ENCODE measurements at places on chromosomes 16 and 17.

GRCh38 chr16:52389045-52389444 lies 157.9 kb downstream of the TOX3 start:
- DNase-seq, result no peak

DNA sequence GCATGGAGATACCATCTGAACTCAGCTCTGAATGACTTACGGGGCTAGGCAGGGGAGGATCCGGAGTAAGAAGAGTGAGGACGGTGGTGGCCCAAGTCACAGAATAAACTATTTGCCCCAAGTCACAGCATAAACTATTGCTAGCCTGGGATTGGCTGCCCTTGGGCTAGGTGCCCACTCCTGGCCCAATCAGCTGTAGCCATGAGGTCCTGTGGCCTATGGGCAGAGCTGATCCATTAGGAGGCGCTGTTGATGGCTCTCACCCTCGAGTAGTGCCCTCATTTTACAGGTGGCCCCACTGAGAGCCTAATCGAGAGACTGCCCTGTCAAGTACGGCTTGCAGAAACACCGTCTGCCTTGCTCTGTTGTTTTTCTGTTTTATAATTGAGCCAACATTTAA lies 62.3 kb upstream of the ZNF423 start:
- DNase-seq, result no peak

DNA sequence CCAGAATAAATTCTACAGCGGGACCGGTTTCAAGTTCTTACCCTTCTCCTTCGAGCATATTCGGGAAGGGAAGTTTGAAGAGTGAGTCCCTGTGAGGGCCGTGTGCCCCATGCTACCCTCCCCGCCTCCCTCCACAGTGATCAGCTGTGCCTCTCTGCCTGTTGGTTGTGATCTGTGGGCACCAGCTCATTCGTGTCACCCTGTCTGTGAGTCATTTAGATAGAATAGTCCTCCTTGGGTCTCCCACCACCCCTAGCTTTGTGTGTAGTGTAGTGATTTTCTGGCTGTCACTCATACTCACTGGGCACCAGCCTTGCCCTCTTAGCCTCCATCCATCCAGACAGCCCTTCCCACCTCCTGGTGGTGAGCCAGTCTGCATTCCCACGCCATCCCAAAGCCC lies 15.0 kb upstream of the NAGLU start:
- DNase-seq, result no peak

DNA sequence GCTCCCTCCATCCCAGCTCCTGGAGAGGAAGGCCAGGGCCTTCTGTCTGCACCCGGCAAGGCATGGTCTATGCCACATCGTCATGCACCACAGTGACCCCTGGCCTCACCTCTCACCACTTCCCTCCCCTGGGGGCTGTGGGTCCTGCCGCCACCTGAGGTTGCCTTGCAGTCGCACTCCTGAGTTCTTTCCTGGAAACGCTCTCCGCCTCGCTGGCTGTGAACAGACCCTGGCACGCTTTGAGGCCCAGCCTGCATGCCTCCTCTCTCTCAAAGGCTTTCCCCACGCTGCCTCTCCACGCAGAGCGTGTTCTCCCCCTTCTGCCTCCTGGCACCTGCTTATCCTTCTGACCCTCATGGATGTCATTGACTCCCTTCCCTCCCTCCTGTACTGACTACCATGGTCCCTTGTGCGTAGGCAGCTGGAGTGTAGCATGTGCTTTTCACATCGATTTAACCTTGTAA lies 45.4 kb downstream of the SEC14L1 start:
- no peak for DNase-seq

GRCh38 chr16:68149596-68149995 lies 64.4 kb downstream of the NFATC3 start:
- DNase-seq, result no peak

- no peak for DNase-seq
Measured at GRCh38 chr16:86946396-86946795, 368.0 kb downstream of the FOXL1 start.

DNA sequence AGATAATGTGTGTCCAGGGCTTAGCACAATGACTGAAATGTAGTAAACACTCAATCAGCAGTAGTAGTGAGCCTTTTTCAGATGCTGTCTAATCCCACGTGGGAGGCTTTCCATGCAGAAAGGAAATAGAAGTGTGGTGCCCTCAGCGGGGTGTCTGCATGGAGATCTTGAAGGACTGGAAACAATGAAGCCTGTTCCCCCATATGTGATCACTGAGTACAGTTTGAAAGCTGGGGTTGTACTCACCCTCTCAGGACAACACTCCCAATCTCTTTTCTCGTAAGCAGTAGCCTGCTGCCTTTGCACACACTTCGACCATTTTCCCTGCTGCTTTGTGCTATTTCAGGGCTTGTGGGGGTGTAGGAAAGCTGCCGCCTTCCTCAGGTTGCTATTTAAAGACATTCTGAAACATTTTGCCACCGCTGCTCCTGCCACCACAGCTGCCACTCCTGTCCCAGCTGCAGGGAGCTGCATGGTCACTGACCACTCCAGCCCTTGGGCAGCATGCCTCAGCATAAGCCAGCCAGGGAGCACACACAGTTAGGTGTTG lies 40.6 kb upstream of the HAS3 start:
- no peak for DNase-seq

GRCh38 chr16:67396159-67397035 lies 3.1 kb upstream of the TPPP3 start:
- DNase-seq, result no peak

GRCh38 chr16:46614006-46614405 lies 7.2 kb downstream of the SHCBP1 start:
- no peak for DNase-seq

- DNase-seq, result no peak
Measured at GRCh38 chr16:18841833-18842525, 40.6 kb upstream of the ARL6IP1 start.

DNA sequence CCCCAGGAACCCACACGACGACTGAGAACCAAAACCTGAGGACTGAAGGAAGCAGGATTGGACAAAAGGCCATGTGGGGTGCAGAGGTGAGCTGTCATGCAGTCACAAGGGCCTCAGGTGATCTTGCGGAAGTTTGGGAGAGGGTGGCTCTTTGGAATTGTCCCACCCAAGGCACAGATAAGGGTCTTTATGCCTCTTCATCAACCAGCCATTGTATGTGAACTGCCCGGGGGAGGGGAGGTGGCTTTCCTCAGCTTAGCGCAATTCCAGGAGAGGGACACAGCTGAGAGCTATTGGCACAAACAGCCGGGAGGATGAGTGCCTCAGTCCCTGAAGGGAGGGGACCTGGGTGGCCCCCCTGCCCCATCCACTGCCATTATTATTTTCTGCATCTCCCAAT lies 55.1 kb upstream of the PHOSPHO1 start:
- DNase-seq, result no peak

DNA sequence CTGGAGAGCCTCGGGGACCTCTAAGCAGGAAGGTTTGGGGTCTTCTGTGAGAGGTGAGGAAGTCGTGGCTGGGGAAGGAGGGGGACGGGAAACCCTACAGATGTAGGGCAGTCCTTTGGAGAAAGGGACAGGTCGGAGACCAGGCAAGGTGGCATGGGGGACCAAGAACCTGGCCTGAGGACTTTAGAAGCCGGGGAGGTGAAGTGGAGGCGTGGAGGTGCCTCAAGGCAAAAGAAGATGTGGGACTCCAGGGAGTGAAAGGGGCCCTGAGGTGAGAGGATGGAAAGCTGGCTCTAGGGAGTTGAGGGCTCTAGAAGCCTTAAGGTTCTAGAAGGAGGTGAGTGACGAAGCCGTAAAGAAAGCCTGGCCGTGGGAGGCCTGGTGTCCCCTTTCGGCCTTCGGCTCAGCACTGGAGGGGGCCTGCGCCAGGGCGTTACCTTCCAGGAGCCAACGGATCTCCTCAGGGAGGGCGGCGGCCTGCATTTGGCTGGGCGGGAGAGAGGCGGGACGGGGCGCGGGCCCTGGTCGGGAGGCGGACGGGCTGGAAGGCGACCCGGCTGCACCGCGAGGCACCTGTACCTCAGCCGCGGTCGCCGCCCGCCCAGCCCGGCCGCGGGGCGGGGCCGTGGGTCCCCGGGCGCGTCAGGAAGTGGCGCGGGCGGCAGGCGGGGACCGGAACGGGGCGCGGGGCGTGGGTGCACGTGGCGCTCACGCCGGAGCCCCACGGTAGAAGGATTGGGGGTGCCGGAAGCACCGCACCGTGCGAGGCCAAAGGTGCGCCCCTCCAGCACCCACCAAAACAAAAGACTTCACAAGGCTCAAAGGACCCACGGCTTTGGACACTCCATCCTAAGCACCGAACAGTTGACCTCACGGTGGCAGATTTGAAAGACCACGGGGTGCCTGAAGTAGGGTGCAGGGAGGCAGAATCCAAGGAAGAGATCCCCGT lies at the start of gene SKAP1:
TSS of gene SKAP1 (minus strand) at position 577 of the 949 bp plus-strand sequence.
- DNase-seq, result peak; percentile 62

DNA sequence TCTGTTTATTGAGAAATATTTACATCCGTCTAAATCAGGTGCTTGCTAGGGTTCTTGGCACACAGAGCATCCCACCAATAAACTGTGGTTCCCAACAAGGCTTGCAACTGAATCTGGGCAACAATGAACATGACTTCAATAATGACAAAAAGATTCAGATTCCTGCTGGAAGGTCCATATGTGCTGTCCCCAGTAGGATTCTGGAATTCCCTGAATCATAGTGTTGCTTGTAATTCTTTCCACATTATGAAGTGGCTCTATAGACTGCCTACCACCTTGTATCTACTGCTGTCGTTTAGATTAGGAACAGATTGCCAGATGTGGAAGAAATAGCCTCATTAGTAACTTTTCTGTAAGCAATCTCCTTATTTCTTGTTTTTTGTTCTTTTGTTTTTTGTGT lies 265.9 kb downstream of the WWOX start:
- DNase-seq, result no peak

Data from stimulated activated CD4-positive, alpha-beta T cell treated with anti-CD3 and anti-CD28 coated beads, Interleukin-15, amount 100 ng/mL, for 1 hour (primary cell).